Activated naive CD4-positive, alpha-beta T cell treated with Interleukin-2 at 50 U/mL for 16 hours (primary cell): ENCODE measurements at places on chromosomes 7 and 10.

- DNase-seq, result peak; percentile 55
Observed at GRCh38 chr7:142557971-142558582, 191.2 kb upstream of the PRSS1 start.

DNA sequence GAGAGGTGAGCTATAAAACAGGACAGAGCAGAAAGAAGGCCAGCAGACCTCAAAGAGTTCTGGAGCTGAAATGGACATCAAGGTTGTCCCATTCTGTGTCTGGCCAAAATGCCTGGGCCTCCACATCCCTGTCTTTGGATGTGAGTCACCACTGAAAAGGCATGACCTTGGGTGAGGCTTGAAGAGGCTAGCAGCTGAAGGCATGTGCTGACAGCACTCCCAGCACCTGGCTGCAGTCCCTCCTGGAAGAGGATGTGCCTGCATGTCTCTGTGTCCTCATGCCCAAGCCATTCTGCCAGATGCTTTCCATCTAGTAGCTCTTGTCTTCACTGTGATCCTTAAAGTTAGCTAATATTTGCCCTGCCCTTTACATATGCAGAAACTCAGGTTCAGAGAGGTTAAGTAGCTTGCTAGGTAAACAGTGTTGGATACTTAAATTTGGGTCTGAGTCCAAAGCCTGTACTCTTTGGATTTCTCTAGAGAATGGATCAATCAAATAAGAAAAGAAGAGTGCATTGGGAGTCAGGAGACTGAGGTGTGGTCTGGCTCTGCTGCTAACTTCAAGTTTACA lies 35.8 kb downstream of the HECW1 start:
- DNase-seq, result no peak

DNA sequence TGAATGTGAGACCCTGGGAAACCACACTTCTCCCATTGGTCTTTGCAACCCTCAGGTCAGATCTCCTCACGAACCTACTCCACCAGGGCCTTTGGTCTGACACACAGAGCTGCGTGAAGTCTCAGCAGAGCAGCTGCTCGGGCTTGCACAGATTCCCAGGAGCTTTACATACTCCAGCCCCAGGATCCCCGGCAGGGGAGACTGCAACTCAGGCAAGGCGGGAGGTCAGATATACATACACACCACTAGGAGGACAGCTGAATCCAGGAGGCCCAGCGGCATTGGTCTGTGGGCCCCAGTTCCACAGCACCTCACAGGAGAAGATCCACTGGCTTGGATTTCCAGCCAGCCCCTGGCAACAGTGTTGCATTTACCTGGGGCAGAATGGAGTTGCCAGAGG lies 239.2 kb downstream of the GPAM start:
- no peak for DNase-seq

DNA sequence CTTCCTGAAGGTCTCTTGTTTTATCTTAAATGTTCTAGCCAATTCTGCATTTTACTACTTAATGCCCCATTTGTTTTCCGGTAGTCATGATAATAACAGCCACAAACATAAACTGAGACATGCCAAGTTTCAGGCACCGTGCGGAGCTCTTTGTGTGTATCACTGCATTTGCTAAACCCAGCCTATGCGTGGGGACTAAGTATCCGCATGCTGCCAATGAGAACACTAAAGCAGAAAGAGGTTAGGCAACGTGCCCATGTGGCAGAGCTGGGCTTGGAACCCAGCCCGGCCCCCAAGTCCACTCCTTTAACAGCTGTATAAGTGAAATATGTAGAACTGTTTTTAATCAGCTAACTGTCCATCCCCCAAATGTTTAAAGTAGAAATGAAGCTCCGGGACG lies 54.1 kb downstream of the SLIT1 start:
- DNase-seq, result no peak

- DNase-seq, result no peak
Observed at GRCh38 chr7:30428246-30429155, 50.1 kb downstream of the NOD1 start.

DNA sequence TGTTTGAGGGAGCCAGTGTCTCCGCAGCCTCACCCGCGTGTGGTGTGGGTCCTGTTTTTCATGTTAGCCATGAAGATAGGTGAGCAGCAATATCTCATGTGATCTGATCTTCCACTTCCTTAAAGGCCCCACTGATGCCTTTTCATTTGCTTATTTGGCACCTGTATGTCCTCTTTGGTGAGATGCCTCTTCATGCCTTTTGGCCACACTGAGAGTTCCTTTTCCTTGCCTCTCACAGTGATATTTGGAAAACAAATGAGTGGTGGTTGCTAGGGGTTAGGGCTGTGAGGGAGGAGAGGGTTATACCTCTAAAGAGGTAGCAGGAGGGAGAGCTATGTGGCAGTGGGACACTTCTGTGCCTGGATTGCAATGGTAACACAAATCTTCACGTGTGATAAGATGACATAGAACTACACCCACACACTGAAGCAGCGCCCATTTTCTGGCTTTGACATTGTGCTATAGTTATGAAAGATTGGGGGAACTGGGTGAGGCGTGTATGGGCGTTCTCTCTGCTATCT lies 90.4 kb upstream of the TNS3 start:
- no peak for DNase-seq

DNA sequence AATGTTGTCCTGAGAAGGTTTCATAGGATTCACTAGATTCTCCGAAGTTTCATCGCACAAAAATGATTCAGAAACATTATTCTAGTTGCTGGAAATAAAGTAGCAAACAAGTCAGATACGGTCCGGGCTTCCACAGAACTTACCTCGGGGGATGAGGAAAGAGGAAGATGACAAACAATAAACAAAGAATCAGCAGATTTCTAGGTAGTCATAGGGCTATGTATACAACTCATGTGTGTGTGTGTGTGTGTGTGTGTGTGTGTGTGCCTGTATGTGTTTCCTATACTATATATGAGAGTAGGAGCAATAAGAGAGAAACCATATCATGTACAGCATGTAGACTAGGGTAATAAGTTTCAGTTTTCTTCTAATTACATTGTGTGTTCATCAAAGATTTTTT lies 16.5 kb downstream of the TMEM236 start:
- no peak for DNase-seq

DNA sequence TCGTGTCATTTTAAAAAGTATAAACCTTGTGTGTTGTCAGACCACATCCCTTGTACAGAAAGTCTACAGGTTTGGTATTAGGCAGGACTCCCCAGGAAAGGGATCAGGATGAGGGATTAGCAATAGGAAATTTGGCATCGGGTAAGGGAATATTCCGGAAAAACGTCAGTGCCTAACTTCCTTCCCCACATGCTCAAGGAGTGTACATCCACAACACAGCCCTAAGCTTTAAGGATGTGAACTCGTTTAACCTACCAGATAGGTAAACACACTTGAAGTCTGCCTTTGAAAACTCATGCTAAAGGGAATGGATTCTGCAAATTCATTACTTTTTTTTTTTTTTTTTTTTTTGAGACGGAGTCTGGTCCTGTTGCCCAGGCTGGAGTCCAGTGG lies 194.9 kb downstream of the SKIDA1 start:
- DNase-seq, result no peak

GRCh38 chr10:22339761-22340328 lies 5.5 kb upstream of the SPAG6 start:
- DNase-seq, result no peak

GRCh38 chr7:93245525-93246432 lies 13.6 kb downstream of the VPS50 start:
- DNase-seq, result no peak

GRCh38 chr7:87886875-87887274 lies 10.6 kb downstream of the DBF4 start:
- no peak for DNase-seq

DNA sequence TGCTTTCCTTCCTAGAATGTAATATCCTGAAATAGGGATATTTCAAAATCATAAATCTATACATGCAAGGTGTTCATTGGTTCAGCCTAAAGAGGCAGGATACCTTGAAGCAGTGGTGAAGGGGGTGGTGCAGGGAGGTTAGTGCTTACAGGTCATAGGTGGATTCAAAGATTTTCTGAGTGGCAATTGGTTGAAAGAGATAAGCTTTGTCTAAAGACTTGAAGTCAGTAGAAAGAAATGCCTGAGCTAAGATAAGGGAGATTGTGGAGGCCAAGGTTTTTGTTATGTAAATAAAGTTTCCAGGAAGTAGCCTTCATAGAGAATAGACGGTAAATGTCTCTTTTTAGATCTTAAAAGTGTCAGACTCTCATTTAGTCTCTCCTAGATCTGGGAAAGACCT lies 741.2 kb upstream of the ZWINT start:
- DNase-seq, result no peak

DNA sequence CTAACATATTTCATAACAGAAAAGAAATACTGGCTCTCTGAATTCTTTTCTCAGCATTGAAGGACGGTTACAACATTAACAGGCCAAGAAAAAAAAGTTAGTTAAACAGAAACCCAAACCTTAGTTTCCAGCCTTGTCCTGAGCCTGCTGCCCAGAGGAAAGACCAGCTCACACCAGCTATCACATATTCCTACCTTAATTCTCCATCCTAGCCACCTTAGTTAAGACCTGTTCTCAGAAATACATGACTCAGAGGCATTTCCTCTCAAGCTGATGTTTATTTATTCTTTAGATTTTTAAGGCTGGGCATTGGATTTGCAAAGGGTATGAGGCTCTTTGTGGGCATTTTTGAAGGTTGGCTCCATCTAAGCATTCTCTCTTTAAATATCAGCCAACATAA lies 34.3 kb upstream of the ADAM12 start:
- DNase-seq, result no peak

- DNase-seq, result peak; percentile 54
Observed at GRCh38 chr10:14382022-14382421, 51.3 kb upstream of the FRMD4A start.

- DNase-seq, result no peak
Observed at GRCh38 chr7:27143023-27143949, at the start of gene HOXA5. TSS of gene HOXA5 (minus strand) at chr7:27143681. CDS start at chr7:27143607, 74 bp downstream.

DNA sequence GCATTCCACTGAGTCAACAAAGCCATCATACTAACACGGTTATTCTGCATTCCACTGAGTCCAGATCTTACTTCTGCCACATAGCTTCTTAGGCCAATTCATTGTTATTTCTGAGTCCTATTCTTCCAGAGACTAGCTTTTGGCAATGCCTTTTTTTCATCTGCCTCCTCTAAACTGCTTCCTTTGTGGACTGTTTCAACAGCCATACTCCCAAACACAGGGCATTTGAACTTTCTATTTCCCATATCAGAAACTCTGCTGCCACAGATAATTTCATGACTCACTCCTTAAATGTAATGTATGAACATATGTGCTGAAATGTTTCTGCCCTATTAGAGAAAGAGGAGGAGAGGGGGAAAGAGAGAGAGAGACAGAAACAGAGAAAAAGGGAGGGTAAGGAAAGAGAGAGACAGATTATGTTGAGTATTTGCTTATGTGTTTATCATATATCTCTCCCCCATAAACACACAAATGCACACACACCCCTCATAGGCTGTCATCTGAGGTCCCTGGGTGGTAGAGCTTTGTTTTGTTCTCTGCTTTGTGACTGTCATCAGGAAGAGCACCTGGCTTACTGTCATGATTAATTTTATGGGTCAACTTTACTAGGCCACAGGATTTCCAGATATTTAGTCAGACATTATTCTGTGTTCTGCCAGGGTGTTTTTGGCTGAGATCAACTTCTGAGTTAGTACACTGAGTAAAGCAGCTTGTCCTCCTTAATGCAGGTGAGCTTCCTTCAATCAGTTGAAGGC lies 308.0 kb upstream of the KCND2 start:
- no peak for DNase-seq

DNA sequence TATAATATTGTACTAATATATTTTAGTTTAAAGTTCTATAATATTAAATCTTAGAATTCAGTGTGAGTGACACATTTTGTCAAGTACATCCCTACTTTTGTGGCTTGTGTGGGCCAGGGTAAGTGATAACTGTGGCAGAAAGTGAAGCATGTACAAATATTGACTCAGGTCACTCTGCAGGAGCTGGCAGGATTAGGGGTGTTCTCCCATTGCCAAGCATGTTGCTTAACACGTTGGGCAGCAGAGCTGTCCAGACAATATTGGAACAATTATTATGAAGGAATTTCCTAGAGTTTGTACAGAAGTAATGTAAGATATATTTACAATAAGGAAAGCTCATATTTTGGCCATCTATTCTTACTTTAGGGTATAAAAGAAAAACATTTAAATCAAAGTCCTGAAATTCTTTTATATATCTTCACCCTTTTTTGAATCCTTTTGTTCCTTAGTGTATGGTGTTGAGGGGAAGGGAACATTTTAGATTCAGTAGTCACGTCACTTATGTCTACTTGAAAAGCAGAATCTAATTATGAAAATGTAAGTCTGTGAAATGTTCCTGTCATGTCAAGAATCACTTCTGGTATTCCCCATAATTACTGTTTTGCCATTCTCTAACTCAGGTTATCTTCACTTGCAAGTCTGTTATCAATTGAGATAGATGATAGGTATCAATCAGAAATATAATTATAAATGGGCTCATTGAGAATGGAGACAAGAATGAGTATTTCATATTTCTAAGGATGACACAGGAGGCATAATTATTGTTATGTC lies 4.0 kb downstream of the HDAC9 start:
- DNase-seq, result no peak

DNA sequence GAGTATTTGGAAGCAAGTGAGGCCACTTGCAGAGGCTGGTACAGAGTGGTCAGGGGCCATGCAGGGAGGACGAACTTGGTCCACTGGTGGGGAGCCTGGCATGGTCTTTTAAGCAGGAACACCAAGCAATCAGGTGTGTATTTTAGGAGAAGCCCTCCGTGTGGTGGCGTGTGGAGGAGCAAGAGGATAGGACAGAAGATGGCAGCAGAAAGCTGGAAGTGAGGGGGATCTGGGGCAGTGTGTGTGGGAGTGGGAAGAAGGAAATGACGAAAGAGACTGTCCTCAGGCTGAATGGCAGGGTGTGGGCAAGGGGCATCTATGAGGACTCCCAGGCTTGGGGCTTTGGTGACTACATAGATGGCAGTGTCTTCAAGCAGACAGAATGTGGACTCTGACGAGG lies 51.2 kb downstream of the TEX36 start:
- no peak for DNase-seq

DNA sequence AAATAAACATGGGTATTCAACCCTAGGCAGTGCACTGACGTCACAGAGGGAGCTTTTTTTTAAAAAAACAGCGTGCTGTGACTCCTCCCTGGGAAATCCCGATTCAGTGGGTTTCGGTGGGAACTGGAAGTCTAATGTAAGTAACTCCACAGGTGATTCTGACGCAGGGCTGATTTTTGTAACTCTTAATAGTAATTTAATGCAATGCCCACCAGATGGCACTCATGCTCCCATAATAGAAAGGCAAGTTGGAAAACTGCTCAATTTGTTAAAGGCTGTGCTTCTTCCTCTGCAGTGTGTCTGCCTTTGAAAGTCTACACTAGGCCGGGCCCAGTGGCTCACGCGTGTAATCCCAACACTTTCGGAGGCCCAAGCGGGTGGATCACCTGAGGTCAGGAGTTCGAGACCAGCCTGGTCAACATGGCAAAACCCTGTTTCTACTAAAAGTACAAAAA lies 10.9 kb upstream of the RSU1 start:
- peak; percentile 43 for DNase-seq

GRCh38 chr7:89605362-89605761 lies 548.9 kb upstream of the STEAP1 start:
- DNase-seq, result no peak

GRCh38 chr7:92904244-92905131 lies 68.1 kb upstream of the CDK6 start:
- peak; percentile 90 for DNase-seq
